Stimulated activated CD4-positive, alpha-beta T cell treated with anti-CD3 and anti-CD28 coated beads, Interleukin-15, amount 100 ng/mL, for 1 hour (primary cell): ENCODE measurements at places on chromosomes 5 and 9.
A peak's percentile ranks its signal among the peaks of the same experiment; 100 is the strongest.

DNA sequence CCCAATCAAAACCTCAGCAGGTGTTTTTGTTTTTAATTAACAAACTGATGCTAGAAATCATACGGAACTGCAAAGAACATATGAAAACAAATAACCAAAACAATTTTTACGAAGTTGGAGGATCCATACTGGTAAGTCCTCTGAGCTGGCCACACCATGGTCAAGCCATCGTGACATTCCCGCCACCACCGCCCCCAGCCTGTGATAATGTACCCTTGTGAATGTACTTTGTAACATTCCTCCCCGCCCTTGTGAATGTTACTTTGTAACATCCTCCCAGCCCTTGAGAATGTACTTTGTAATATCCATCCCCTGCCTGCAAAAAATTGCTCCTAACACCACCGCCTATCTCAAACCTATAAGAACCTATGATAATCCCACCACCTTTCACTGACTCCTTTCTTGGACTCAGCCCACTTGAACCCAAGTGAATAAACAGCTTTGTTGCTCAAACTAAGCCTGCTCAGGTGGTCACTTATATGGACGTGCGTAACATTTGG is 63.3 kb downstream of the RAPGEF6 start:
- DNase-seq = no peak

- no peak for DNase-seq
Measured at GRCh38 chr5:122871661-122872060, 26.2 kb downstream of the SNX24 start.

DNA sequence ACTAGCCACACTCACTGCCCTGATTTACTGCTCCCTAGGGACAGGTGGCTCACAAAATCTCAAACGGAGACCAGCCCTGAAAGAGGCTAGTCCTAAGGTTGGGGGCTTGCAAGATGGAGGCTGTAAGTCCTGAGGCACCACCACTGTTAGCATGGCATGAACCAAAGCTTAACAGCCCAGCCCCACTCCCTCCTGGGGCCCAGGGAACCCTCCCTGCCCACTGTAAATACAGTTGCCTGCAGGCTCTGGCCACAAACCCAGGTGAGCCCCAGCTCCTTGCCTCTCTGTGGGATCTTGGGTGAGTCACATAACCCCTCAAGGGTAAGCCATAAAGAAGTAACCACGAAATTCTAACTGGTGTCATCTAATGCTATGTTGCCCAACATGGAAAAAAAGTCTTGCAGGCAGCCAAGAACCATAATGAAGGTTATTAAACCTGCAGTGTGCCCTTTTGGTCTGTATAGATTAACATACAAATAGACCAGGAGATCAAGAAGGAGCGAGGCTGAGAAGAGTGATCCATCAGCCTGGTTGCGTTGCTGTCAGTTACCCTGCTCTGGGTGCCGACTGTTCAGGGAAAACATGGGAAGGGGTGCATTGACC is 1.7 kb upstream of the POMT1 start:
- DNase-seq = peak; percentile 19

GRCh38 chr9:120435091-120435490 is 144.9 kb downstream of the CDK5RAP2 start:
- DNase-seq = no peak

GRCh38 chr5:10630126-10630525 is 66.3 kb downstream of the ANKRD33B start:
- DNase-seq = no peak

DNA sequence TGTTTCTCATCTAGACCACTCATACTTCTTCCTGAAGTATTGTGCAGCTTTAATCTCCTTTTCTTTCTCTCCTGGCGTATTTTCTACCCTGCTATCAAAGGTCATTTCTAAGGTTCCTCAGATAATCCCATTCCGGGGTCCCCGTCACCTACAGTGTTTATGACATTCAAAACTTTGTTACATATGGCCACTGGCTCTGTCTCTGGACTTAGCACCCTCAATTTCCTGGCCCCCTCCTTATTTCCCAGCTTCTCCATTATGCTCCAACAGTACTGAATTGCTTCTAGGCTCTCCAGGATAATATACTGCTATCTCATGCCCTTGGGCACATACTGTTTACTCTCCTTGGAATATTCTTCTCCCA is 31.2 kb downstream of the RFK start:
- no peak for DNase-seq

DNA sequence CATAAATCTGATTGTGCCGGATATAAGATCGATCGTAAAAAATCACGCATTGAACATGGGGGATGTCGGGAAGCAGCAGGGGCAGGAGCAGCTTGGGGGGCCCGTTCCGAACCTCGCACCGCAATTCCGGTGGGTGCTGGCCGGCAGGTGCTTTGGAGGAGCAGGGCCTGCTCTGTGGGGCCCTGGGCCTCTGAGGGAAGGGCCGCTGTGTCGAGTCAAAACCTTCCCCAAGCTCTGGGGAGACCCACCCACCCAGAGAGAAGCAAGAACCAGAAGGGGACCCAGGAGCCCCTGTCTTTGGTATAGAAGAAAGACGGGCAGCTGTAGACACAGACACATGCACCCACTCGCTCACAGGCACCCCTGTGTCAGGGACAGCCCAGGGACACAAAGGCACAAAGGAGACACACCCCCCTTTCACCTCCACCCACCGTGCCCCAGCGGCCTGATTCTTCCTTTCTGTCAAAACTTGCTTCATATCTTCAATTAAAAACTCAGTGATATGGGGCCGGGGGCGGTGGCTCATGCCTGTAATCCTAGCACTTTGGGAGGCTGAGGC is 49.4 kb upstream of the ZBTB43 start:
- no peak for DNase-seq
